ENCODE measurements at places on chromosomes 5 and 9. TPM values are rescaled to one million over a fixed set of nuclear protein-coding genes. Genes with fewer than 3 reads are reported as not detected.

DNA sequence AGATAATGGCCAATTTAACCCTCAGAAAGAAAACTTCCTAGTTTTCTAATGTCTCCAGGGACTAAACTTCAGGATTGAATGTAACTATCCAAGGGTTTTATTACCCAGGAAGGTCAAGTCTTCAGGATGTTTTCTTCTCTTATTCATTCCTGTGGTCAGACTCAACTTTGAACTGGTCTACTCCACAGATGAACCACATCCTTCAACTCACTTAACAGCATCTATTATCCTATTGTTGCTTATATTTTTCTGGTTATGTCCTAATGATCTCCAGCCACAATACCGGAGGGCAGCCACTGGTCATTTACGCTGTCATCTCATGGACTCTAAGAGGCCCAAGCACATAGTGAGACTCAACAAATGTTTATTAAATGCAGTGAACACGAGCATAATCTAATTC lies 47.2 kb upstream of the LIFR start:
- no peak for DNase-seq

DNA sequence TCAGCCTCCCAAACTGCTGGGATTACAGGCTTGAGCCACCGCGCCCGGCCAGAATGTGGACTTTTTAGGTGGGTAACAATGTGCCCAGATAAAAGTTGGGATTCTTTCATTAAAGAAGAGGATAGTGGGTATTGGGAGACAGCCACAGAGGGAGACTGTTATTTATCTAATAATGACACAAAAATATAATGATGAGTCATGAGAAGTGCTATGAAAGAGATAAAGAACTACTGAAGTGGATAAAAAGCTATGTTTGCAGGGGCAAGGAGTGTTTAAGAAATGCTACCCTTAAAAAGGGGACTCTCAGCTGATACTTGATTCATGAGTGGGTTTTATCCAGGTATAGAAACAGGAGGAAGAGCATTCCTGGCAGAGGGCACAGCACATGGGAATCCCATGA lies 143.6 kb upstream of the ERCC6L2 start:
- DNase-seq: no peak

- DNase-seq: peak; percentile 42
Observed at GRCh38 chr5:42949348-42950115, 90.6 kb downstream of the ANXA2R start.

GRCh38 chr9:81174023-81174422 lies 515.3 kb downstream of the TLE1 start:
- no peak for DNase-seq

- DNase-seq: no peak
Observed at GRCh38 chr5:79576606-79577289, 35.5 kb upstream of the TENT2 start.

GRCh38 chr9:134502809-134503211 lies 138.8 kb upstream of the COL5A1 start:
- peak; percentile 62 for DNase-seq

GRCh38 chr9:104606152-104606551 lies 725 bp upstream of the OR13C2 start:
- DNase-seq: no peak

The FAM81B gene
- not detected for total RNA-seq

The CDO1 gene
- 10.8 TPM for total RNA-seq

The RANBP17 gene
- total RNA-seq: 13.9 TPM

All from mucosa of gallbladder (tissue), 1 donor.